ENCODE measurements at places on chromosomes 2 and 18. TPM values are rescaled to one million over a fixed set of nuclear protein-coding genes. Genes with fewer than 3 reads are reported as not detected.

PTPRN gene
- 23.5 TPM for total RNA-seq

RFTN2 gene
- total RNA-seq, result 3.5 TPM

SLC8A1 gene
- total RNA-seq, result 116 TPM

OR6B2 gene
- not detected for total RNA-seq

UGT1A10 gene
- 0.10 TPM for total RNA-seq
